Activated naive CD4-positive, alpha-beta T cell treated with anti-CD3 and anti-CD28 coated beads, Interleukin-2, amount 10 ng/mL, durations not matched to agents 7 days and 5 days (primary cell): ENCODE measurements at places on chromosomes 6 and 20.

- no peak for DNase-seq
Observed at GRCh38 chr20:4151991-4152695, 136.8 kb upstream of the RNF24 start.

- no peak for DNase-seq
Observed at GRCh38 chr6:134196568-134197193, 121.2 kb downstream of the SGK1 start.

GRCh38 chr6:29531668-29532067, 27.9 kb downstream of the UBD start:
- no peak for DNase-seq

DNA sequence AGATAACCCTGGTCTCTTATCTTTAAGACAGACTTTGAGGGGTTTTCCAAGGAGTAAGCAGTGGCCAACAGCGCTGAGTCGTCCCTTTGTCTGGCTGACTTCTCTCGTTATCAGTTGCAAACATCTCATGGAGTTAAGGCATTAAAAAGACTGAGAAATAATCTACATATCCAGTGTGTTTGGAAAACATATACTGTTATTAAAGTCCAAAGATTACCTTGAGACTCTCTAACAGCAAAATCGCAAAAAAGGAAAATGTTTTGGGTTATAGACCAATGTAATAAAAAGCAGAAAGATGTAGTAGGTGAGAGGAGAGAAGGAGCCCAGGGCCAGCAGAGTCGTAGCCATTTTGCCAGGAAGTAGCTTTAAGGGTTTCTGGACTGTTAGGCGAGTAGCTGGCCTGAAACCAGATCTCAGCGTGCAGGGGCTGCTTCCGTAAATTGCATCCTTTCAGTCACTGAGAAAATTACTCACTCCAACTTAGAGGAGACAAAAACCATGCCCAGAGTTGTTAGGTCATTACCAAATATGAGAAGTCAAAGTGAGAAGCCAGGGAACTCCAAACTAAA, 24.6 kb downstream of the MYLK4 start:
- DNase-seq, result no peak

GRCh38 chr6:125421836-125422235, 120.1 kb upstream of the HDDC2 start:
- no peak for DNase-seq

- DNase-seq, result no peak
Observed at GRCh38 chr20:61236713-61237112, 15.3 kb upstream of the CDH4 start.

GRCh38 chr6:127383988-127384387, 40.6 kb upstream of the ECHDC1 start:
- no peak for DNase-seq

GRCh38 chr6:91299544-91300491, 712.9 kb upstream of the MAP3K7 start:
- DNase-seq, result no peak

DNA sequence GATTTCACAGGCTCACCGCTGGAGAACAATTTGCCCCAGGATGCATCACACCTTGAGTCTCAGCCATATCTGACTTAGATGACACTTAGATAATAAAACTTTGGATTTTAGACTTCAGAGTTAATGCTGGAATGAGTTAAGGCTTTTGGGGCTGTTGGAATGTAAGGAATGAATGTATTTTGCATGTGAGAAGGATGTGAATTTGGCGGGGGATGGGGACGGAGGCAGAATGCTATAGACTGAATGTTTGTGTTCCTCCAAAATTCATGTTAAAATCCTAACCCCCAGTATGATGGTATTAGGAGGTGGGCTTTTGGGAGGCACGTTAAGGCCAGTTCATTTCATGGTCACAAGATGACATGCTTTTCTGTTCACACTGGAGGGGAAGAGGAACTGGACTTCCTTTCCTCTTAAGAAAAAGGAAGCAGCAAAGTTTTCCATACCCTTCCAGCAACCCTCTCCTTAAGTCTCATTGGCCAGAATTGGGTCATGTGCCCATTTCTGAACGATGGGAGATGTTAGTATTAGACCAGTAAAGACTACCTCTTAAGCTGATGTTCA, 5.8 kb upstream of the SRXN1 start:
- DNase-seq, result no peak

- DNase-seq, result no peak
Observed at GRCh38 chr6:4516206-4516605, 260.0 kb upstream of the CDYL start.

DNA sequence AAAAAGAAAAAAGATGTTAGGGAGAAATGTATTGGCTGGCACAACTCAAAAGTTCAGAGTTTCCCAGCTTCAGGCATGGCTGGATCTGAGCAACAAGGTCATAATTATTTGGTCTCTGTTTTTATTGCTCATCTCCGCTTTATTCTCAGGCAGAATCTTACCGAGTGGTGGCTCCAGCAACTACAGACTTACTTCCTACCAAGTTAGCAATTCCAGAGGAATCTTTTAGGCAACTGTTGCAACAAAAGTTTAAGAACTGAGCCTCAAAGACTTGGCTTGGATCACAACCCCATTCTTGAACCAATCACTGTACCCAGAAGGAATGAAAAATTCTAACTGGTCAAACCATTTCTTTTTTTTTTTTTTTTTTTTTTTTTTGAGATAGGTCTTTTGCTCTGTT, 35.5 kb upstream of the NCOA3 start:
- no peak for DNase-seq

DNA sequence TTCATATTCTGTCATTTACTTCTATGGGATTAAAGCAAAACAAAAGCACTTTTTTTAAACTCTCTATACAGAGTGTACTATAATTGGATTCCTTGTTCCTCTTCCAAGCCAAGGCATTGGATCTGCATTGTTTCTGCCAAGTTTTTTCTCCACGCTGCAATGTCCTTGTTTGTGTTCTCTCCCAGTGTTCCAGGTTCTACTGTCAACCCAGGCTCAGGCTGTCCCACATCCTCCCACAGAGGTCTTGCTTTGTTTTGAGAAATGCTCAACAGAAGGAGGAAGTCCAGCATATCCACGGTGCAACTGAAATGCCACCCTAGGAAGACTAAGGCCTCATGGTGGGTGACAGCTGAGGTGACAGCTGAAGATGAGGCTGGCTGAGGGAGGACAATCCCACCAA, 287.1 kb upstream of the PRDM1 start:
- no peak for DNase-seq

DNA sequence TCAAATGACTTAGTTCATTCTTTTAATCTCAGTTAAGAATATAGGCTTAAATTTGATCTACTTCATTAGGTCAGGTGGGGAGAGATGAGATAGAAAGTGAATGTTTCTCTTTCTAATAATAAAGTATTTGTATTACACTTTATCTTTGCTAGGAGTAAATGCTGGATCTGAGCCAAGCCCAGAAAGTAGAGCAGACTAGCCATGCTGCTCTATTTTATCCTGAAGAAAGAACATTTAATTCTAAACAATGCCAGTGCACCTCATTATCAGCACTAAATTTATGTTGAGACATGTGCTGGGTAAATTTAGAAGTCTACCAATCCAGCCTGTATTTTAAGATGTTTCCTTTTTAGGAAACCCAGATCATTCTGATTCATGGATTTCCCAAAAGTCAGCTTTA, 43.5 kb downstream of the AKIRIN2 start:
- no peak for DNase-seq

GRCh38 chr20:36425166-36425565, 116.2 kb upstream of the MYL9 start:
- no peak for DNase-seq

GRCh38 chr6:122770835-122771601, 8.5 kb upstream of the FABP7 start:
- no peak for DNase-seq

- DNase-seq, result no peak
Observed at GRCh38 chr6:118197539-118197938, 290.5 kb downstream of the SLC35F1 start.

DNA sequence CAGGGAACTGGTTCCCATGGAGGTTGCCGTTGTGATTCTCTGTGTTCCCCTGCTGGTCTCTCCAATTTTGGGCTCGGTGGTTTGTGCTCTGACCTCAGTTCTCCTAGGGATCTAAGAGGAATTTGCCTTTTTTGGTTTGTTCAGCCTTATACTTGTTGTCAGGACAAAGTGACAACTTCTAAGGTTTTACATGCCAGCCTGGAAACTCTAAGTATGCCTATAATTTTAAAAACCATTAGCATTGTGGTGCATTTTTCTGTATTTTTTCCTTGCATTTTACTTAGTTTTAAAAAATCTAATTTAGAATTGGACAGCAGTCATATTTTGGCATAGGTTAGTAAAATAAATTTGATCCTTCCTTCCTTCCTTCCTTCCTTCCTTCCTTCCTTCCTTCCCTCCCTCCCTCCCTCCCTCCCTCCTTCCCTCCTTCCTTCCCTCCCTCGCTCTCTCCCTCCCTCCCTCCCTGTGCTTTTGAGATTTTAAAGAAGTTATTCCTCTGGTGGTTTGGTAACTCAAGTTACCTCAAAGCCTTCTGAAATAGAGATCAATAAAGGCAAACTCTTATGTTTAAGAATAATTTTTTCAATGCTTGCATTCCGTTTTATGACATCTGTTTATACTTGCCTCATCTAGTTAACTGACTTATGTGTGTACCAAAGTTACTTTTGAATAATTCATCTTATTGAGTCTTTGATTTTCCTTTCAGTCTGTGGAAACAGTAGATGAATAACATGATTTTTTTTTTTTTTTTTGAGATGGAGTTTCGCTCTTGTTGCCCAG, 141.3 kb upstream of the RGS17 start:
- DNase-seq, result no peak

- no peak for DNase-seq
Observed at GRCh38 chr20:1242530-1242929, 16.7 kb downstream of the RAD21L1 start.

GRCh38 chr20:60258255-60258863, 300.1 kb downstream of the CDH26 start:
- no peak for DNase-seq

DNA sequence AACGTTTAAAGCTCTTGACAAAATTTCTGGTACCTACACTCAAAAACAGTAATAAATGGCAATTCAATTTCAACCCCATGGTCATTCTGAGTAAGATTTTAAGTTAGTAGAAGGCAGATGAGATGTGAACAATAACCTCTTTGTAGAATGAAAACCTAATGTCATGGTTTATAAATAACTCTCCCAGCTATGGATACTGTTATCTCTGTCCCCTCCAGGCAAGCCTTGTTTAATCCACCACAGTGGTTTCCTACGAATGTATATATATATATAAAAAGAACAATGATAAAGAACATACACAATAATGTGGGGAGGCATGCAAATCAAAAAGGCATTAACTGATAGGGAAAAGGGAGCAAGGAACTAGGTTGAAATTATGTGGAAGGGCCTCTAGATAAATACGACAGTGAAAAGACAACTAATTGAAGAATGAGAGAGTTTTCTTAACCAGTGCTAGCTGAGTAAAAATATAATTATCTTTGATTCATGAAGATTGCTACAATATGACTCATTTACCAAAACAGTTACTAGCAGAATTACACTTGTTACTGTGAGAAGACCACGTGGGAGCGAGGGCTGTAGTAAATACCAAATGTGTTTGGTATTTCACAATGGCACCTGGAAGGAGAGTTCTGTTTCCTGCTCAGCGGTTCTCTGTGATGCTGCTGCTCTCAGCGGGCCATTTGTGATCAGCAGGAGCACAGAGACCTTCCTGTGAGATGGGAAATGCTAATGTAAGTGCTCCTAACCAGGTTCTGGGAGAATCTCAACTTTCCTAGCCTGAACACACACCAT, 173.7 kb downstream of the MBOAT1 start:
- no peak for DNase-seq

- no peak for DNase-seq
Observed at GRCh38 chr6:113458368-113459010, 398.7 kb upstream of the MARCKS start.

- DNase-seq, result no peak
Observed at GRCh38 chr6:161238081-161238480, 35.8 kb downstream of the AGPAT4 start.

DNA sequence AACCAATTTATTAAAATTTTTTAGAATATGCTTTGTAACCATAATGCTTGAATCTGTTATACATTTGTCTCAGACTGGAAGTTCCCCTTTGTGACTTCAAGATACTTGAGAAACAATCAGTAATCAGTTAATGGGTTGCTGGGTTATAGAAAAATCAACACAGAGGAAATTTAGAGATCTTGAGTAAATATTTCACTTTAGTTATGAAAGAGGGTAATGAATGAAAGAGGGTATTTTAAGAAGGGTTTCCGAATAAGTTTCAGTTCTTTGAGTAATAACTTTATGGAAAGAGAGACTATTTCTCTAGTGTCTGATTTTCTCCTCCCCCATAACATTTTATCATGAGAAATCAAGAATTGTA, 21.4 kb downstream of the ZFAND3 start:
- DNase-seq, result no peak

GRCh38 chr20:3677733-3678132, 4.1 kb downstream of the ADAM33 start:
- DNase-seq, result no peak

- DNase-seq, result no peak
Observed at GRCh38 chr6:10323018-10323417, 91.9 kb downstream of the TFAP2A start.

- no peak for DNase-seq
Observed at GRCh38 chr20:20549267-20549612, 163.2 kb downstream of the RALGAPA2 start.

GRCh38 chr20:11569163-11569562, 348.5 kb upstream of the BTBD3 start:
- DNase-seq, result no peak

- no peak for DNase-seq
Observed at GRCh38 chr20:58545565-58546415, 30.6 kb upstream of the APCDD1L start.

GRCh38 chr6:88612631-88613030, 350.8 kb downstream of the RNGTT start:
- DNase-seq, result no peak

GRCh38 chr6:140538926-140539325, 1164.5 kb upstream of the CITED2 start:
- no peak for DNase-seq

GRCh38 chr6:146574211-146574610, 24.6 kb upstream of the ADGB start:
- DNase-seq, result no peak

- no peak for DNase-seq
Observed at GRCh38 chr20:62439218-62439617, 11.9 kb upstream of the RBBP8NL start.

DNA sequence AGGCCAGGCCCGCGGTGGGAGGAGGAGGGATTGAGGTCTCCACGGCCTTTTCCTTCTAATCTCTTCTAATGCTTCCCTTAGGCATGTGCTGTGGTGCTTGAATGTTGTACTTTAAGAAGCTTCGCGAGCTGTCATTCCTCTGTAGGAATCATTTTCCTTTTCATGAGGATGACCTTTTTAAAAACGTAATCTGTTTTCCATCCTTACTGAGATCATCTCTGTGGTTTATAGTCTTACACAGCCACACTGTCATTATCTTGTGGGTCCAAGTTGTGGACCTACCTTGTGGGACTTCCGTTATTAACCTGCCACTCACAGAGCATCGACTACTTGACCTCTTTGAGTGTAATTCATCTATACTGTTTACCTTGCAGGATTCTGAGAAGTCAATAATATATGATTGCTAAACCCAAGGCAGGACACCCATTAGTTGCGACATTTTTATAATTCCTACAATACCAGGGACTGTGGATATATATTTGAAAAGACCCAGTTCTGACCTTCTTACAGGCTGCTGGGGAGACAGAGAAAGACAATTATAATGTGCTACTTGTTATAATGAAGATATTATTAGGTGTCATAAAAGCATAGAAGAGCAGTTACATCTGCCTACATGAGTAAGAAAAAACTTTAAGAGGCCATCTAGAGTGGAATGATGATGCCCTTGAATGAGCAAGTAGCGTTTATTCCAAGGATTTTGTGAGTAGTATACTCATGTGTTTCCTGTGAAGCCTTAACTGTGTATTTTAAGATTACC, 842 bp downstream of the SLC25A27 start:
- DNase-seq, result no peak

- DNase-seq, result peak; percentile 84
Observed at GRCh38 chr6:5260111-5260620, 584 bp downstream of the LYRM4 start.
